ENCODE measurements at places on chromosomes 11 and 22.

- DNase-seq, result no peak
These were observed 121.1 kb downstream of the PAX6 start for GRCh38 chr11:31690041-31690440.

GRCh38 chr22:25395468-25395867 lies 169.0 kb upstream of the GRK3 start:
- DNase-seq, result no peak

DNA sequence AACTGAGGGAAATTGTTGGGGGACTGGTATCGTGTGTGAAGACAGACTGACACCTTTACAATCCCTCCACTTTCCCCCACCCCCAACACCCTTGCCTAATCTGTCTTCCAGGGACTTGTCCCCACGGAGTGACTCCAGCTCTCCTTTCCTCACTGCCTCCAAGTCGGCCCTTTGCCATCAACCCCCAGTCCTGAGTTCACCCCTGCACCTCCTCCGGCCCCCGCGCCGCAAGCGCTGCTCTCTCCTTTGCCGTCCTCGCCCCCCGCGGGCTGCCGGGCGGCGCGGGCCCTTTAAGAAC lies 183 bp upstream of the ABCG4 start:
- no peak for DNase-seq

- no peak for DNase-seq
These were observed 26.3 kb downstream of the SYTL2 start for GRCh38 chr11:85784480-85785265.

- no peak for DNase-seq
These were observed 19.8 kb upstream of the PSMA1 start for GRCh38 chr11:14539982-14540421.

- no peak for DNase-seq
These were observed 15.8 kb upstream of the SLC36A4 start for GRCh38 chr11:93213622-93214021.

DNA sequence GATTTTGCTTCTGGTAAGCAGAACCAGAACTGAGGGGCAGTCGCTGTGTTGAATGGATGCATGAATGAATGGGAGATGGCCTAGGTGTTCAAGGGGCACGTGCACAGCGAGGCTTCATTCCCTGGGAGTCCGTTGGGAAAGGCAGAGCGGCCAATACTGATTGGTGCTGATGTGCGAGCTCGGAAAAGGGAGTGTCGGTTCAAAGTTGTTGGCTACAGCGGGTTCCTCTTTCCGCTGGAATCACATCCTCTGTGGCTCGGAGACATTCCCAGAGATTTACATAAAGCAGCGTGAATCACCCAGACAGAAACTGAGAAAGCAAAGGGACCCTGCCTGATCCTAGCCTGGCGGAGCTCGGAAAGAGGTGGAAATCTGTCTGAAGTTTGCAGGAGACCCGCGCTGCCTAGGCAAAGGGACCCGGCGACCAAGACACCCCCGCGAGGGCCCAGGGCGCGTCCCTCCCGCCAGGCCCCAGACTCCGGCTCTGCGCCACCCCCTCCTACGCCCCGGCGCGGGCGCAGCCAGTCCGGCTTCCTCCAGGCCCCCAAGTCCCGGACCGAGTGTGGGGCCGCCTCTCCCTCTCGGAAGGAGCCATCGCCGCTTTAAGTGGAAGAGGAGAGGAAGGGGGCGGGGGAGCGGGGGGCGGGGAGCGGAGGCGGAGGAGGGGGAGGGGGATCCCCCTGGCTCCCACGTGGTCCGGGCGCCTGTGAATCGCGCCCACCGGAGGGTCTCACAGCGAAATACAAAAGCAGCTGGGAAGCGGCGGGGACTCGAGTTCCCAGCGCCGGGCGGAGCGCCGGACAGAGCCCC lies at the start of gene FJX1:
Gene FJX1 (plus strand): TSS at position 774 of the 810 bp plus-strand sequence. CDS start 177 bp downstream, outside the sequence.
- DNase-seq, result no peak
